CD4-positive, alpha-beta T cell treated with Interferon gamma for 1 hour (primary cell): ENCODE measurements at places on chromosomes 13 and 19.

GRCh38 chr13:103539721-103540381 is 473.6 kb upstream of the SLC10A2 start:
- no peak for DNase-seq

DNA sequence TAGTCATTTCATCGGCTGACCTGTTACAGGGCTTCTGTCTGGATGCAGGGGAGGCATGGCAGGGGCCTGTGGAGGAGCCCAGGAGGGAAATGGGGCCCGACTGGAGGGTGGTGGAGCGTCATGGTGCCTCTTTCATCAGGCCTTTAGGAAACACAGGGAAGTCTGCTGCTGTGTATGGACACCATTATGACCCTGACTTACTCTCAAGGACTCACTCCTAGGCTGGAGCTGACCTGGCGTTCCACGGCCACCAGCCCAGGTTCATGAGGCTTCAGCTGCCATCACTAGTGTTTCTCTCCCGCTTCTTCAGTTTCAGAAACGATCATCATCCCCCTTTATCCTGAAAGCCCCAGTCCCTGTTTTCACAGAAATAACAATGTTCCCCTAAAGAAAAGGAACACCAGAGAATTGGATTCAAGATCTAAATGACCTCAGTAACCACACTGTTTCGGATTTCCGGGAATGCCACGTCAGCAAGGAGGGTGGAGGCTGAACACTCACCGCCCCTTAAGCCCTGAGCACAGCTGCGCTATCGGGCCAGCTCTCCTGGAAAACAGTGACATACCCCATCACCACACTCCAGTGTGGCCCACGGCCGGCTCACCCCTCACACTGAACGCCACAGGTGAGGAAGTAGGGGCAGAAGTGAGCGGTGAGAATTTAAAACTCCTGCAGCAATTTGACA is 67.6 kb downstream of the SOX1 start:
- no peak for DNase-seq

DNA sequence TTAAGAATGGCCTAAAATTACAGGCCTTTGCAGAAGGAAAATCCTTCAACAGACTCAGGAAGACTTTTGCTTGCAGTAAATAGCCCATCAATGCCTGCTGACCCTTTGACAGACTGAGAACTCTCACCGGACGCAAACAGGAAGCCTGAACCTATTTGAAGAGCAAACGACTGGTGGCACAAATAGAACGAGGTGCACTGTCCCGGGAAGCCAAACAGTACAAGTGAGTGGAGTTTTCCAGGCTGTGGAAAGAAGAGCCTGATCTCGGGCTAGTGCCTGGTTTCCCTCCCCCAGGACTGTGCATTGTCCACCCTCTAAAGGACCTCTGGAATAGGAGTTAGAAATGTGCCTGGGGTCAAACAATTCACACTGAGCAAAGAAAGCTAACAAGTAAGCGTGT is 165.5 kb downstream of the FGF14 start:
- no peak for DNase-seq

DNA sequence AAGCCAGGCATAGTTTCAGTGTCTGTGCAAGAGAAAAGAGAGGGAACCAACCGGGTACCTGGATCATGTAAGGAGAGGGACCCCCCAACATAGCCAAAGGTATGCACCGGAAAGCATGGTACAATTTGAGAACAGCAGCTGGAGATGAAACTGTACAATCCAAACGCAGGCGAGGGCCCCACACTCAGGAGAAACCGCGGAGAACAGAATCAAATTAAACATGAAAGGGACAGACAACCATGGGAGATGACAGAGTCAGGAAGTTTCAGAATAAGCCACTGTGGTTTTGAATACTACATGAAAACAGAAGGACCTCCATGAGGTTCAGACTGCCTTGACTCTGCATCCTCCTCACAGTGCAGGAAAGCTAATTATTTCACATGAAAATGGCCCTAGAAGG is 62.9 kb upstream of the SPATA13 start:
- DNase-seq: no peak

DNA sequence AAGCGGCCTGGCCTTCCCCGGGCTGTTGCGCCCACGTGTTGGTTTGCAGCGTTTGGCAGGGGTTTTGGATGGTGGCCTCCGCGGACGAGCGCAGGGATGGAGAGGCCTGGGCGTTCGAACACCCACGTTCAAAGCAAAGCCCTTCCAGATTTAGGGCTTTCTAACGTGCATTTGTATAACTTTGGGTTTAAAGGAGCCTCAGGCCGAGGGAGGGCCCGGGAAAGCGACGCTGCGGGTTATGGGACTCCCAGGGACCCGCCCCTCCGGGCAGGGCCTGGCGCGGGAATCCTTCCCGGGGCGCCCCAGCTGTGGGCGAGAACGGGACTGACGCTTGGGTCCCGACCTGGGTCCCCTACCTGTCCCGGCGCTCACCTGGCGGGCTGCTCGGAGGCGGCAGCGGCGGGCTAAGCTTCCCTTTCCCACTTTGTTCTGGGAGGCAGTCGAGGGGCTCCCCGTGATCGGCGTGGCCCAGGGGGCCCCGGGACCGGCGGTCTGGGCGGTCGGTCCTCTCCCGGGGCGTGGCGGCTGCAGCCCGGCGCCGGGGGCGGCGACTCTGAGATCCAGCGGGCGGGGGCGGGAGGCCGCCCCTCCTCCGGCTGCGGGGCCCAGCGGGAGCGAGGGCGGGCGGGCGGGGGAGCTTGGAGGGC is at the start of gene FBXO17:
Gene FBXO17, minus strand, starts transcription at position 529 of the 647 bp plus-strand sequence. CDS start 25,423 bp downstream, outside the sequence.
- no peak for DNase-seq
